Caki2 (cell line): ENCODE measurements at places on chromosomes 13 and 19.
A peak's percentile ranks its signal among the peaks of the same experiment; 100 is the strongest.

DNA sequence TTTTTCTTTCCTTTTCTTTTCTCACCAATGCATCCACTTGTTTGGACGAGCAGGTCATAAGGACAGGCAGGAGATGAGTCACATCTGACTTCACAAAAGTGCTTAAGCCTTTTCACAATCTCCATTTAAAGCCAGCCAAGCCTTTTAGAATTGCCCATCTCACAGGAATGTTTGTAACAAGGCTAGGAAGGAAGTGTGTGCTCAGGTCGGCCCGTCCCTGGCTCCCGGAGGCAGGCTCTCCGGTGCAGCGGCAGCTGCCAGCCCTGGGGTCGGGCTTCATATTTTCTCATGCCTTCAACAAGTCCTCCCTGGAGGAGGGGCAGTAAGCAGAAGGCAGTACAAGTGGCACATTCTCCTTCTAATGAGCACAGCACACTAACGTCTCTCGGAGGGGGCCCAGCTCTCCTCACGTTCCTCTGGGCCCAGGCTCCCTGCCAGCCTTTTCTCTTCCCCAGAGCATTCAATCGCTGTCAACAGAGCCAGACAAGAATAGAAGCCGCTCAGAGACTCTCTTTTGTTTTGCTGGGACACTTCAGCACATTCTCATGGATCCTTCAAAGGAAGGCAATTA is 180.5 kb downstream of the COL4A1 start:
- DNase-seq: peak; percentile 80

DNA sequence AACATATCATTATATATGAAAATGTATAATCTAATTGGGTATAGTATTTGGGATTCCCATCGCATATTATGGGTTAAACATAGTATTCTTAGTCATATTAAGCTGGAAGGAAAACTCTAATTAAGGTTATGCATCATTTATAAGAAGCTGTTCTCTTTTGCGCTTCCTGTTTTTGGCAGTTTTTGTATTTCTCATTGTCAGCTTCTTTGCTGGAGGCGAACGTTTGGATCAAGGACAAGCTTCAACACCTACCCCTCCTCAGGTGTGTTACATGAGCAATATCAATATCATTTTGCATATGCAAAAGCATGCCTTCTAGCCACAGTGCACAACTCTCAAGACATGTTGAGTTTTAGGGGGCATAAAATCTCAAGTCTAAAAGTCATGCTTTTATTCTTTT is 439.8 kb downstream of the TDRD3 start:
- no peak for DNase-seq

DNA sequence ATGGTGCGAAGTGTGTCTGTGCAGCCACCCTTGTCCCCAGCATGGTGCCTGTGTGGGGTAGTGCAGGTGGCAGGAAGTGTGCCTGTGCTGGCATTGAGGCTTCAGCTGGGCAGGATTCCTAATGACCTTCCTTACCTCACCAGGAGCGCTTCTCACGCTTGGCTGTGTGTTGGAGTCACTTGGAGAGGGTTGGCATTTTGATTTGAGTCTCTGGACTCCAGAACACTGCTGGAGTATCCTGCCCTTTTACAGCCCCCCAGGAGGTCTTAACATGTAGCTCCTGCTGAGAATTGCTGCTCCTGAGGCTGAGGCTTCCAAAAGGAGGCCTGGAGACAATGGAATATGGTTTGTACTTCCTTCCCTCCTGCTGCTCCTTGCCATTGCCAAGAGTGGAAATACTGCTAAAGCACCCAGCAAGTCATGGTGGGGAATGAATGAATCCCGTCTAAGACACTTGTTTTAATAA is 87.1 kb downstream of the ARHGEF7 start:
- DNase-seq: no peak

DNA sequence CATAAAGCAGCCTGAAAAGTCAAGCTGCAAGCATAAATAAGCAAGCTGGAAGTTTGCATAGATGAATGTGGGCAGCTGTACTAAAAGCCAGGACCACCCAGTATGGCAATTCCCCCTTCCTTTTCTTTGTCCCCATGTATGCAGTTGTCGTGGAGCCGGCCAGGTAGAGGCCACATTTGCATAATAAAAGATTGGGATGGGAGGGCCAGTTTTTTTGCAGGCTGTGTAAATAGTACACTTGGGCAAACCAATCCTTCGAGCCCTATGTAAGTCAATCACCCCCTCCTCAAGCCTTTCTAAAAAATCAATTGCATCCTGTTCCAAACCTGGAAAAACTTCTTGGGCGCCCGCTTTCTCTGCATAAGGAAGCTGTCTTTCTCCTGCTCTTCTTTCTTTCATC is 13.1 kb upstream of the ZNF99 start:
- no peak for DNase-seq
